CD4-positive, alpha-beta T cell treated with Interleukin-10 for 1 hour (primary cell): ENCODE measurements at places on chromosomes 16 and 17.

DNA sequence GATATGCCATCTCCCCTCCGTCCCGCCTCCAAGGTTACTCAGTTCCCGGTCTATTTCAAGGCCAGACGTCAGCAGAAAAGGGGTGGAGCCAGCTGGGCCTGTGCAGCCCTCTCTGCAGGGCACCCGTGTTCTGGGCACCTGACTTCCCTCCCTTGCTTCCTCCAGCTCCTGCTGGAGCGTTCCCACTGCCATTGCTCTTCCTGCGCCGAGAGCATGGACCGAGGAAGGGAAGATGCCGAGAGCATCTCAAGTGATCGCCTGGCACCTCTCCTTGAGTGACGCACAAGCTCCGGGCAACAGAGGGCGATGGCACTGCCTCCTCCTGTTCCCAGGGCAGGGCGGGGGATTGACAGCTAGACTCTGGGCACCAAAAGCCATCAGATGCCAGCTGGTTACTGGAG, 29.4 kb upstream of the NAT9 start:
- DNase-seq, result no peak

GRCh38 chr17:72357764-72358365, 237.0 kb downstream of the SOX9 start:
- no peak for DNase-seq

DNA sequence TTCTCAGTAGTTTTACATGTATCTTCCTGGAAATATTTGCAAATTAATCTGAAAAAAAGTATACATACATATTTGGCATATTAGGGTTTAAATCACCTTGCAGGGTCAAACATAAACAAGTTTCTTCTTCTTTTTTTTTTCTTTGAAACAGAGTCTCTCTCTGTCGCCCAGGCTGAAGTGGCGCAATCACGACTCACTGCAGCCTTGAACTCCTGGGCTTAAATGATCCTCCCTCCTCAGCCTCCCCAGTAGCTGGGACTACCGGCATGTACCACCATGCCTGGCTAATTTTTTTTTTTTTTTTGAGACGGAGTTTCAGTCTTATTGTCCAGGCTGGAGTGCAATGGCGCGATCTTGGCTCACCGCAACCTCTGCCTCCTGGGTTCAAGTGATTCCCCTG, 12.6 kb upstream of the FUS start:
- DNase-seq, result no peak

GRCh38 chr17:57553991-57554825, 190.9 kb downstream of the CCDC182 start:
- no peak for DNase-seq

GRCh38 chr16:15855704-15856003, 1.2 kb downstream of the MYH11 start:
- no peak for DNase-seq

DNA sequence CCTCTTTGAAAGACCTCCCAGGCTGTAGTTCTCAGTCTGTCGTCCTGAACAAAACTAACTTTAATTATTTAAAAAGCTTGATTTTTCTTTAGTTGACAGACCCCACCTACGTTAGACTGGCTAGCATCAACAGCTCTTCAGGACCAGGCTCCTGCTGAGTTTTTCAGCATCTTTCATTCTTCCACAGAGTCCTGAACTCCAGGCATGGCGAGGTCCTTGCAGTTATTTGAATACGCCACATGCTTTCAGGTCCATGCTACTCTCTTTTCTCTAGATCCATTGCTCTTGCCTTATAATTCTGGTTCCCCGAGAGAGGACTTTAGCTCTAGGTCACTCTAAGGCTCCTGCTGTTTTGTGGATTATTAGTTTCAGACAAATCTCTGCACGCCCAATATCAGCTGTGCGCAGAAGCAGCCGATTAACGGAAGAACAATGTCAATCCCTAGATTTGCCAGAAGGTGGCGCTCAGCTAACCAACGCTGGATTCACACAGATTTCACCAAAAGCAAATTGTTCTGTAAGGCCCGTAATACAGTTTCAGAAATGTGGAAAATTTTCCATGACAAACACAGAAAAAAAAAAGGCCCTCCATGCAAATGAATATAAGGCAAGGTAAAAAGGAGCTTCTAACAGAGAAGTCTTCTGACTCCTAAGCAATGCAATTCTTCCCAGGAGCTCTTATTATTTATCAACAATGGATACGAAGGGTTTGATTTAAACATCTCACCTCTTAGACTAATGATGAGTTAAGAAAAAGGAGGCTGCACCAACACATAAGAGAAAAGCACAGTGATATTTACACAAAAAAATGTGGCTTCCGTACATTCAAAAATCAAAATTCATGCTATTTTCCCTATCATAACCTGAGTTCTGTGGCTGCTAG, 33.5 kb upstream of the BCO1 start:
- DNase-seq, result peak; percentile 29

DNA sequence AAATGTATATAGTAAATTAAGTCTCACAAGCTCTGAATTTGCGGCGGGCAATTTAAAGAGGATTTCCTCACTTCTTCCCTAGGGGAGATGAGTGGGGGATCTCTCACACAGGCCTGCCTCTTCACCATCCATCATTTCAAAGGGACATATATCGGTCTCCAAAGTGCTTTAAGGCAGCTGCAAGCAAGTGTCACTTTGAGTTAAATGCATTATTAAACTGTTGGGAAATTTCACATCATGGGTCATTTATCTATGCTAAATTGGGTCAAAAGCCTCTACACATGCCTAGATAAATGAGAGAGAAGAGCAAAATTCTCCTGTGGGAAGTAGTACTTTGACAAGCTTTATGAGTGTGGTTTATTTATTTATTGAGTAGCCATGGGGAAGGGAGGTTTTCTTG, 1106.1 kb upstream of the GOT2 start:
- no peak for DNase-seq
